ENCODE measurements at places on chromosomes 6 and 20.

DNA sequence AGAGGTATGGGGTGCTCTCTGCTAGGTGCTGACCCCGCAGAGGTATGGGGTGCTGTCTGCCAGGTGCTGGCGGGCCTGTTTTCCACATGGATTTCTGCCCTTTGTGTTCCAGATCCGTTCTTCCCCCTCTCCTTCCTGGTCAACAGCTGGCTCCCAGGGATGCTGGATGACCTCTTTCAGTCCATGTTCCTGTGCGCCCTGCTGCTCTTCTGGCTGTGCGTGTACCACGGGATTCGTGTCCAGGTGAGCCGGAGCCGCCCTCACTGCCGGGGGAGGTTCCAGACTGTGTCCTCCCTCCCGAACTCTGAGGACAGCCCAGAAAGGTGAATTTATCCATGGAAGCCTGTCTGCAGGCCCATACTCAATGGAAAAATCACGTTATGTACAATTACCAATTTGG, 36.3 kb downstream of the DYNLT1 start:
- no peak for DNase-seq

GRCh38 chr20:49938173-49939163, 2.3 kb downstream of the RNF114 start:
- DNase-seq, result no peak

GRCh38 chr20:50646483-50646996, 44.8 kb downstream of the RIPOR3 start:
- DNase-seq, result no peak

GRCh38 chr6:103344554-103345163, 1515.1 kb downstream of the HACE1 start:
- DNase-seq, result no peak

GRCh38 chr6:99282479-99283062, 66.9 kb downstream of the FAXC start:
- no peak for DNase-seq

DNA sequence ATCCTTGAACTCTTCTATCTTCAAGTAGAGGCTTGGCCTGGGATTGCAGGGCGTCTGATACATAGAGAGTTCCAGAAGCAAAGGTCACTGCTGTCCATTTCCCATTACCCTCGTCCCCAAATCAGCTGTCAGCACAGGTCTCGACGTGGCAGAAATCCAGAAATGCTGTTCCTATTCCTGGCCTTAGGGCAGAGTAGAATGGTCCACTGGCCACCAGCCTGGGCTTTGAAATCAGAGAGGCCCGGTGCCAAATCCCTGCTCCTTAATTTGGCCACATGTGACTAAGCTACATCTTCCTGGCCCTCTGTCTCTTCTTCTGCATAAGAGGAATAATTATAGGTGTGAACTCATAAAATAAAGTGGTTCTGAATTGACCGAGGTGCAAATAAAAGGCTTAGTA, 40.9 kb upstream of the FAM83D start:
- DNase-seq, result no peak

DNA sequence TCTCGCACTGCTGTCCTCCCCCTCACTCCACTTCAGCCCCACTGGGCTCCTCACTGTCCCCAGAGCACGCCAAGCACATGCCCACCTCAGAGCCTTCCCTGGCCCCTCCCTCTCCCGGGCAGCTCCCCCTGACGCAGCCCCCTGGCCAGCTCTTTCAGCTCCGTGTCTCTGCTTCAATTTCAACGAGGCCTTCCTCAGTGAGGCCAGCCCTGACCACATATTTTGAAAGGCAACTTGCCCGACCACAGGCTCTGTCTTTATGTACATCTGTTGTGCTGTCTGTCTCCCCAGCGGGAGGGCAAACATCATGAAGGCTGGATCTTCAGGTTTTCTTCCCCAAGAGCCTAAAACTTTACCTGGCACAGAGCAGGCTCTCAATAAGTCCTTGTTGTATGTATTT, 44.6 kb downstream of the JPH2 start:
- no peak for DNase-seq

DNA sequence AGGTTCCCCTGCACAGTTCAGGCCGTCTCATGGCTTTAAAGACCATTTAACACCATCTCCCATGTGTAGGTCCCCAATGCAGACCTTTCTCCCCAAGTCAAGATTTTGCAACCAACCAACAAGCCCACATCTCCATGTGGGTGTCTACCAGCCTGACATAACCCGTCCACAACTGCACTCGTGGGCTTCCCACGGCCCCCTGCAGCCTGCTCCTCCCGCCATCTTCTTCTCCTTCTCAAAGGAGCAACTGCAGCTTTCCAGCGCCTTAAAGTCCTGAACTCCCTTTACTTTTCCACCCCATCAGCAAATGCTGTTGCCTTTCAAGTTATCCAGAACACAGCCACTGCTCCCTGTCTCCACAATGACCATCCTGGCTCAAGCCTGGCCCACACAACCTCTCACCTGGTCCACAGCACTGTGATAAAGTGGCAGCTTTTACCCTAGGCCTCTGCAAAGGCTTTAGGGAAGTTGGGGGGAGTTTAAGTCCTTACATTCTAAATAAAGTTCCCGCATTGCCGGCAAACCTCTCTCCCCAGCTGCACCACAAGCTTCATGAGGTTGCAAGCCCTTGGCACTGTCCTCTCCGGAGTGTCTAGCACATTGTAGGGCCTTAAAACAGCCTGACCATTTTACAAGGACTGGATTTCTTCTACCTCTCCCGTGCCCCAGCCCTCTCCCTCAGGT, 140.5 kb downstream of the PREX1 start:
- DNase-seq, result no peak

DNA sequence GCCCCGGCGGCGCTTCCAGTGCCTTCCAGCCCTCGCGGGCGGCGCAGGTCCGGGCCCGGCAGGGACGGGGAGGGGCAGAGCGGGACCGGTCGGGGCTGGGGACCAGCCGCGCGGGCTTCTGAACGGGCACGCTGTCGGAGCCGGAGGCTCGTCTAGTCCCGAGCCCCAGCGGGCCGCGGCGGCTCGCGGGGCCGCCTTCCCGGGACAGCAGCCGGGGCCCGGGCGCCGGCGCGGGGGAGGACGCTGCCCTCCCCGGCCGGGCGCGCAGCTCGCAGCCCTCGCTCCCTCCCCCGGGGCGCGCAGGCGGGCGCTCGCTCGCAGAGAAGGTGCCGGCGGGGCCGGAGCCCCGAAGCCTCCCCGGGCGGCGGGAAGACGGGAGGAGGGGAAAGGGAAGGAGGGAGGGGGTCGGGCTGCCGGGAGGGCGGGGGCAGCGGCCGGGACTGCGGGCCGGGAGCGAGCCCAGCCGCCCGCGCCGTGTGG, 696 bp upstream of the SIRPA start:
- DNase-seq, result no peak
